ENCODE measurements at places on chromosomes 2 and 18.

GRCh38 chr2:205261516-205262020 is 420.7 kb upstream of the NRP2 start:
- DNase-seq, result no peak

DNA sequence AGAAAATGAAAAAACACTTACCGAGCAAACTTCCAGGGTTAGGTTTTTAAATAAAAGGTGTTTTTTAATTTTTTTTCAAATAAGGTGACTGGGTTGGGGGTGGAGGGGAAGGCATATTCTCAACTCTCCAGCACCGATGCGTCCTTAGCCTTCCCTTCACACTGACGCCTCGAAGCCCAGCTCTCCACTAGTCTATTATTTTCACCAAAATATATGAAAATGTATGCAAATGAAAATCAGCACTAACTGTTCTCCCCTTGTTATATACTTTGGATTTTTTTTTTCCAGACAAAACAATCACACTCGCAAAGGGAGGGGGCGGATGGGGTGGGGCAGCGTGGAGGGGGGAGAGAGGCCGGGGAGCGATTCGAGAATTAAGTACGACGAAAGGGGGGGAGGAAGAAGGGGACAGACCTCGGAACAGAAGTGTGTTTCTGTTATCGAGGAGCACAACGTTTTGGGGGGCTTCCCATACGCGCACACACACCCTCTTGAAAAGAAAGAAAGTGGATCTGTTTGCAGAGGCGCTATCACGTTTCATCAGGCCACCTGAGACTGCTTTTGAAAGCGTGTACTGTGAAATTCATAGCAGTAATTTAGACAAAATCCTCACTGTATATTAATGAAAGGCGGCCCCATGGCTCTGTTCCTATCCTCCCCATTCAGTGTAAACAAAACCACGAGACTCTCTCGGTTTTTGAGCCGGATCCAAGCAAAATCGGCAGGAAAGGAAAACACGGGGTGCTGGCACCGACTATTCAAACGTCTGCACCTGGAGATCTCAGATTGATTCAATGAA is 2.4 kb upstream of the POU3F3 start:
- no peak for DNase-seq

GRCh38 chr2:12006850-12007249 is 260.4 kb downstream of the LPIN1 start:
- no peak for DNase-seq

DNA sequence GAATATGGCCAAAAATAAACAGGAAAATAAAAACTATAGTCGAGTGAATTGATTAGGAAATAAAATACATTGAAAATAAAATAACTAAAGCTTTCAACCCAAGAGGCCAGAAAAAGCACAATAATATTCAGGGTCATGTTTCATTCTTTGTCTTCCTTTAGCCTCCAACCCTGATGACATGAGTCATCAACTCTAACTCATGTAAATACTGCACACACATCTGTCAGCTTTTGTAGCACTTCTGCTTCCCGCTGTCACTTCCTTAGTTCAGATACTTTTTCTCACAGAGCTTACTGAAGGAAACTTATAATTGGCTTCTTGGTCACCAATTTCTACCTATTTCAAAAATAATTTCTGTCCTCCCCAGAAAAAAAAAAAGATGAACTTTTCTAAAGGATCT is 112.8 kb downstream of the UPP2 start:
- DNase-seq, result no peak

- no peak for DNase-seq
Observed at GRCh38 chr2:11866358-11867335, 120.2 kb downstream of the LPIN1 start.

- DNase-seq, result peak; percentile 80
Observed at GRCh38 chr2:19674051-19675002, 227.5 kb downstream of the TTC32 start.

DNA sequence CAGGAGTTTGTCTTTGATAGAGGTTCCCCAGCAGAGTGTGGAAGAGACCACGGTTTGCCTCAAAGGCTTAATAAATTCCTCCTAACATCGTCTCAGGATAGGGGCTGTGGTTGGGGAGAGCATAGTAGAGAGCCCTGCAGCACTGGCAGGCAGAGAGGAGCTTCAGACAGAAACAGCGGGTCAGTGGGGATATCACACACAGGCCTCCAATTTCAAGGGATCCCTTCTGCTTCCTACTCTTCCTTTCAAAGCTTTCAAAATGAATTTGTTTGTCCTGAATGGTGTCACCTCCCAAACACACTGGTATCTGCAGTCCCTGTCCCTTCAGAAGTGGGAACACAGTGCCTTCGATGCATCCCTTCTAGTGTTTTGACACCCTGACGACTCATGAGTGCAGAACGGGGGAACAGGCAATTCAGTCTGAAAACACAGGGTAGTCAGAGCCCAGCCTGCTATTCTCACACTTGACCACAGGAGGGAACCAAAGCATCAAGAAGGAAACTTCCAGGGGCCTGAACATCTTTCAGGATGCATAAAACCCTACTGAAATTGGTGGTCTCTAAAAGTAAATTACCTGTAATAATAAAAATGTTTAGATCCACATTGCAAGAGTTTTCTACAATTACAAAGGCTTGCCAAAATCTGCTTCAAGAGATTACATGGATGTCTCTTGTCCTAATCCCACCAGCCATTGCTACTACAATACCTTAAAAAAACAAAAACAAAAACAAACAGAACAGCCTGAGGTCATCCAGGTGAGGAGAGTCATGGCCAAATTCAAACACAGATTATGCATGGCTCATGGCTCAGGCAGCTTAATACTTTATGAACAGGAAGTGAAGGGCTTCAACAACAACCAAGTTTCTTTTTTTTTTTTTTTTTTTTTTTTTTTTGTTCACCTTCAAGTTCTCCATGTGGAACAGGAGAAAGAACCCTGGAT is 49.8 kb downstream of the SLC14A2 start:
- DNase-seq, result no peak

DNA sequence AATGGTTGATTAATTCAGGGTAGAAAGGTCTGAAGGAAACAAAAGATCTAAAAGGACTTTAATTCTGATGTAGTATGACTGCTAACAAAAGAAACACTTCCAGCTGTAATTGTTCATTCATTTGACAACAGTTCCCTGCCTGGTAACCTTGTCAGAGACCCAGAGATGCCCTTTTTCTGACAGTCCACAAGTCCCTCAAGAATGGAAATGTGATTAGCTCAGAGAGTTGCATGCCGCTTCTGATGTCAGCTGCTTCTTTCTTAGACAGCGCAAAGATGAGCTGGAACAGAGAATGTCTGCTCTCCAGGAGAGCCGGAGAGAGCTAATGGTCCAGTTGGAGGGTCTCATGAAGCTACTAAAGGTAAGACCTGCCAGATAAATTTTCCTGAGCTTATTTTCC is 153.6 kb downstream of the DTNA start:
- no peak for DNase-seq

DNA sequence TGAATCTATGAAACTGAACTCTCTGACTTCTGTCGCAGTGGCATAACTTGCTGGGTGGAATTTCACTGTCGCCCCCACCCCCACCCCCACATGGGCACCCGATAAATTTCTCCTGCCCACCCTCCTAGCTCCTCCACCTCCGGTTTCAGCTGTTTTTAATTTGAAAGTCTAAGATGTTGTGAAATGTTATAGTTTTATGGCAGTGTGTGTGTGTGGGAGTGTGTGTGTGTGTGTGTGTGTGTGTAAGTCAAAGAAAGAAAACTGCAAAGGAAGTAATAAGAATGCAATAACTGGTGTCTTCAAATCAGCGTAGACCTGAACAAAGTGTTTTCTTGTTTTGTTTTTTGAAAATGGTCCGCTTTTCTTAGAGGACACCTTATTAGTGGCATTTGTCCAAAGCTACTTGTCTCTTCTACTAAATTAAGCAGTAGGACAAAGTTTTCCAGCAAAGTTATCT is 388 bp downstream of the DTNA start:
- DNase-seq, result peak; percentile 64

DNA sequence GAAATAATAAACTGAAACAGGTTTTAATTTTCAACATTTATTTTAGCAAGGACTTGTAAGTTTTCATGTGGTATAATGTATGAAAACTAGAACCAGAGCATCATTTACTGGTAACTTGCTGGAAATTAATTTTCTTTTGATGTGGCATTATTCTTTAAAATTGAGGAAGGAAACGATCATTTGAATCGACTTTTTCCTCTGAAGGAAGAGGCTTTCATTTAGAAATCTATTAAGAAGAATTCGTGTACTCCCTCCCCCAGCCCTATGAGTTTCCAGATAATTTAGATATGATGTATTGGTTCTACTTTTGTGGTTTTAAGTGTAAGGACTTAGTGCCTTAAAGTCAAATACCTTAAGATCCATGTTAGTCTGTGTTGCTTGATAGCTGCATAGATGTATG is 2.5 kb downstream of the BABAM2 start:
- DNase-seq, result no peak

DNA sequence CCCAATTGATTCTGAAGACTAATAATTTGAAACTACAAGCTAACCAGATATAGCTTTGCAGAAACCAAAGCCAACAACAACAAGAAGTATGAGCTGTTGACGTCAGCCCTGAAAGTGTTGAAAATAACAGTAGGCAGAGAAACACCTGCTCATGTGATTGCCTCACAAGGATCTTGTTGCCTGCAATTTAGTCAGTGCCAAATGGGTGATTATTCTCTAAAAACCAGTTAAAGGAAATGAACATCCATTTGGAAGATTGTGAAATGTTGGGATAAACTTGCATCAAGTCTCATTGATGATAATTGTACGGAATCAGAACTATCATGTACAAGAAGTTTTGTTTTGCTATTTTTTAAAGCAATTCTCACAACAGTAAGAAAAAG is 2.8 kb downstream of the CYTIP start:
- DNase-seq, result no peak

- no peak for DNase-seq
Observed at GRCh38 chr2:157326698-157327097, 1.1 kb upstream of the ERMN start.

GRCh38 chr2:28009732-28010131 is 119.2 kb downstream of the BABAM2 start:
- no peak for DNase-seq

DNA sequence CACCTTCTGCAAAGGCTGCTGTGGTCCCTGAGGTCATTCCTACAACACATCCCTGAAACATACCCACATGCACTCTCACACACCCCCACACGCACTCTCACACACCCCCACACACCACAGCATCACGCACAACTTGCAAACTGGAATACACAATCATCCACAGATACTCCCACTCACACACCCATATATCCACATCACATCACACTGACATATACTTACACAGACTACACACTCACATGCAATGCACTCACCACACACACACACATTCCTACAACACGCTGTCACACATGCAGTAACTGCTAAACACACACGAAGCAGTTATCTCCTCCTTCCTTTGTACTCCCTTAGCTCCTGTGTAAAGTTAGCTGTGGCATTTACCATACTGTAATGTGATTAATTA is 57.1 kb upstream of the PKDCC start:
- DNase-seq, result peak; percentile 66

DNA sequence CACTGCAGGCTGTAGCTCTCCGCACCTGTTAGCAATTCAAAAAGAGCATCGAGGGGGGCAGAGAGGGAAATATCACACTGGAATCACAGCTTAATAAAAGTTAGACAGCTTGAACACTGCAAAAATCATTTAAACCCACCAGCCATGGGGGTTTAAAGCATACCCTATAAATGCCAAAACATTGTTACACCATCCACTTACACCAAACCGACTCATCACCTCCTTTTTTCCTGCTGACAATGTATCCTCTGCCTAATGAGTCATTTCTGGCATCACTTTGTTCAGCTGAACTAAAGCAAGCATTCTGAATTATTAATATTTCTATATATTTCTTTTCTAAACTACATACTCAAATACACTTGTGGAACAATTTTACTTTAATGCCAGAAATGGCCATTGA is 21.6 kb downstream of the MC4R start:
- peak; percentile 4 for DNase-seq

- no peak for DNase-seq
Observed at GRCh38 chr18:60965856-60966255, 367.4 kb upstream of the CDH20 start.

GRCh38 chr2:215811003-215811402 is 202.3 kb downstream of the MREG start:
- DNase-seq, result no peak

DNA sequence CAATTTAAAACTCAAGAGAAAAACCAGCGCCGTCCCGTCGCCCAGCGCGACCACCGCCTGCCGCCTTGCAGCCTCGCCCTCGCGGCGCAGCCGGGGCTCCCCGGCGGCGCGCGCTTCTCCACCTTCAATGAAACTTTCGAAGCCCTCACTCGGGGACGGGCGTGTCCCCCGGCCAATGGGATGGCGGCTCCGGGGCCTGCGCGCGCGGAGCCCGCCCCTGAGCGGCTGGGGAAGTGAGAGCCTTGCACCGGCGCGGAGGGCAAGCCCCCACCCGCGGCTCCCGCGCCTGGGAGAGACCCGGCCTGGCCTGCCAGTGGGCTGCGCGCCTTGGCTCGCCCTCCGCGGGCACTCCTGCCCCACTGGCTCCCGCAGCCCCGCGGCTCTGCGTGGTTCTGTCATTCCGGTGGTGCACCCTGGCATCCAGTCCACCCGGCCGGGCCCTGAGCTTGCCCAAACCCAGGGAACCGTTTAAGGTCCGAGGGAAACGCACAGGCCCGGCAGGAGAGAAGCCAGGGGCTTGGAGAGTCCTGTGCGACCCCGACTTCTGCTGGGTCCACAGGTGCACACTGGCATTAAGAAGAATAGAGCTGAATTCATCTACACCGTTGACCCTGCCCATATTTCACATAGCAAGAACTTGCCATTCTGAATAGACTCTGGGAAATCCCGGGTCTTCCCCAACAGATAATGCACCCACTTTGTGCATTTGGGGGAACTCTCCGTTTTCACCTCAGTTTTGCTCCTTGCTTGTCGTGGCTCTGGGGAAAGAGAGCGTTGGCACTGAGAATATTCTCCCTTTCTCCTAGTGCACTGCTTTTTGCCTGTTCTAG is at the start of gene PIEZO2:
Gene PIEZO2 (minus strand): TSS at position 129 of the 830 bp plus-strand sequence. CDS start 981 bp downstream, outside the sequence.
- DNase-seq, result peak; percentile 36

GRCh38 chr2:233384811-233385488 is 30.7 kb downstream of the DGKD start:
- DNase-seq, result no peak

DNA sequence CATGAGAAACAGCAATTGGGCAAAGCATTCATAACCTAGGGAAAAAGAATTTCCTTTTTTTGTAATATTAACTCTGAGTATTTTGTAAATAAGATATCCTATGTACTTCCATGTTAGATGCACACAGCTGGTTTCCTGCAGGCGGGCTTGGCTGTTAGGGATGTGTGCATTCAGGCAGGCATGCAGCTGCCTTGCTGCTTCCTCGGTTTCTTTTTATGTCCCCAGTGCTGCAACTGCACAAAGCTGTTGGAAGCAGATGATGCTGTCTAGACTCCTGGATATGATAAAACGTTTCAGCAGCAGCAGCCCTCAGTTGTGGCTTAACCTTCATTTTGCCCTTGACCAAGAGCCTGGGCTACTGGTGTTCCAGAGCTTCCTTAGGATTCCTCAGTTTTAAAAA is 89.4 kb upstream of the EML6 start:
- no peak for DNase-seq

- DNase-seq, result no peak
Observed at GRCh38 chr2:74045454-74045853, 60.7 kb downstream of the TET3 start.

- no peak for DNase-seq
Observed at GRCh38 chr18:46156843-46157242, 52.7 kb downstream of the HAUS1 start.

GRCh38 chr2:113200236-113200635 is 26.5 kb downstream of the PSD4 start:
- DNase-seq, result no peak

GRCh38 chr2:215556979-215557378 is 121.1 kb upstream of the FN1 start:
- DNase-seq, result no peak
